ENCODE measurements at places on chromosomes 4 and X.

GRCh38 chrX:17525762-17526555 lies 151.0 kb downstream of the NHS start:
- DNase-seq = no peak

DNA sequence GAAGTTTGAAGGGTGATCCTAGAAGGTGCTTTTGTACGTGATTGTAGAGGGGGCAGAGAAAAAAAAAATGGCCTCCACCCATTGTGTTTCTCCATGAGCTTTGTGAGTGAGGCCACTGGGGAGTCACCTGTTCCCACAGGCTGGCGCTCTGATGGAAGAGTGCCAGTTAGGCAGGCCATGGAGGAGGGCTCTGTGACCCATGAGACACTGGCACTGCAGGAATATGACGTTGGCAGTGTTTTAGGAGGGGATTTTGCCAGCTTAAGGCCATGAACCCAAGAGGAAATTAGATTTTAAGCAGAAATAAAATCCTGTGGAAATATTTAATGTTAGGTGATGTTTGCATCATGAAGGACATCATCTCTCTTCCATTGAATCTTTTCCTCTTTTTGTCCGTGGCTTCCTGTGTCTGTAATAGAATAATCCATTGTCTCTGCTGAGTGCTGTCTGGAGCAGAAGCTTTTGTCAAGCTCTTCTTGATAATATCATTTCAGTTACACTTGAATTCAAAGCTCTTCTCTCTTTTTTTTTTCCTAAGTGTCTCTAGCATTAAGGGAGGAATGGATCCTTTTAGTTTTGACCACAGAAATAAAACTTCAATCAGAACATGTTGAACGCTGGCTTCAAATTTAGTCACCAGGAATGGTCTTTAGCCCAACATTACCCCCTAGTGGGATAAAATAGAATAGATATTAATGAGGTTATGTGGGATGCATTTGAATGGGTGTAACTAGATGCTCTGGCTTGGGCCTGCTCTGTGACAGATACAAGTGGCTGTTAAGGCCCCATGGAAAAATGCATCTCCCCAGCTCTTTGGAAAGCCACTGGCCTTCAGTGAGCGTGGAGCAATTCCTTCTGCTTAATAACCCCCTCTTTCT lies 41.0 kb upstream of the UCP1 start:
- DNase-seq = peak; percentile 30

DNA sequence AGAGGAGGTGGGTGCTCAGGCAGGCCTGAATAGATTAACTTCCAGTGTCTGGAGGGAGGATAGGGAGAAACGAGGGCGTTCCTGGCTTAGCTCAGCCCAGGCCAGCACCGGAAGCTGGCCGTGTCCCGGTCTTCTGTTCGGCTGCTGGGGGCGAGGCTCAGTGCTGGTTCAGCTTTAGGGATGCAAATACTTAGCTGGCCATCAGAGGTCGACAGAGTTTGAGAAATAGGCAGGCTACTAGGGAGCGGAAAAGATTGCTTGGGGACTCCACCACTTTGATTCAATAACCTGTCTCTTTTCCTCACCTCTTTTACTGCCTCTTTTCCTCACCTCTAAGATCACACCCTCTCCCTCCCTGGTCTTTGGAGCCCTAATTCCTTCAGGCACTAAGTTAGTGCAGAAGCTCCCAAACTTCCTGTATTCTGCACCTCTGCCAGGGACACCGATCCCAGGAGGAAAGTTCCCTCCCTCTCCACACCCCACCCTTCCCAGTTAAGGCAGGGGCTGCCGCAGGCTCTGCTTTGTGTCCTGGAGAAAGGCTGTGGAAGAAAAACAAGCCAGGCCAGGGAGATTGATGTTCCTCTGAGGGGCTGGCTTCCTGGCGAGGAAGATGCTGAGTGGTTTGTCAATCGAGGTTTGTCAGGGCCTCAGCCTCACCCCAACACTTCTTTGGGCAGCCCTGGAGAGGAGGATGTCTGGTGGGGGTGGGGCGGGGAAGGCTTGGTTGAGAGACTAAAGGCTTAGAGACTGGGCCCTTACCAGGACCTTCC lies 6.0 kb upstream of the EFNB1 start:
- DNase-seq = peak; percentile 35

- DNase-seq = no peak
Measured at GRCh38 chr4:159191989-159192388, 89.1 kb downstream of the RAPGEF2 start.
